Activated CD4-positive, alpha-beta T cell treated with anti-CD3 and anti-CD28 coated beads for 4 hours (primary cell): ENCODE measurements at places on chromosomes 3 and 15.

- no peak for DNase-seq
These were observed 21.8 kb downstream of the LRRC31 start for GRCh38 chr3:169847896-169848295.

DNA sequence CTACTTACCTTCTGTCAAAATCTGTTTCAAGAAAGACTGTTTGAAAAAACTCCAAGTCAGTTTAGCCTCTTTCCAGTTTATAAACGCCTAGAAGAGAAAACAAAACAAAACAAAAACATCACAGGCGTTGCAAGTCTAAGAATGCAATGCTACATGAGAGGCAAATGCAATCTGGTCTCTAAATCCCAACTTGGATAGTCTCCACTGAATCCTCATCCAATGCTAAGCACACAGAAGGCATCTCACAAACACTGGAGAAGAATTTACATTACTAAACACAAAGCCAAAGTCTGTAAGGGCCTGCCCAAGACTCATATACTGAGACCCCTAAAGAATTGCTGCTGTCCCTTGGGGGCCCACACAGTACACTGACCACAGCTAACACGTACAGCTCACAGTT, 18.4 kb downstream of the RFT1 start:
- no peak for DNase-seq

- no peak for DNase-seq
These were observed 7.6 kb downstream of the B2M start for GRCh38 chr15:44718927-44719292.

- DNase-seq: no peak
These were observed 14.5 kb upstream of the SLITRK3 start for GRCh38 chr3:165210727-165211126.

DNA sequence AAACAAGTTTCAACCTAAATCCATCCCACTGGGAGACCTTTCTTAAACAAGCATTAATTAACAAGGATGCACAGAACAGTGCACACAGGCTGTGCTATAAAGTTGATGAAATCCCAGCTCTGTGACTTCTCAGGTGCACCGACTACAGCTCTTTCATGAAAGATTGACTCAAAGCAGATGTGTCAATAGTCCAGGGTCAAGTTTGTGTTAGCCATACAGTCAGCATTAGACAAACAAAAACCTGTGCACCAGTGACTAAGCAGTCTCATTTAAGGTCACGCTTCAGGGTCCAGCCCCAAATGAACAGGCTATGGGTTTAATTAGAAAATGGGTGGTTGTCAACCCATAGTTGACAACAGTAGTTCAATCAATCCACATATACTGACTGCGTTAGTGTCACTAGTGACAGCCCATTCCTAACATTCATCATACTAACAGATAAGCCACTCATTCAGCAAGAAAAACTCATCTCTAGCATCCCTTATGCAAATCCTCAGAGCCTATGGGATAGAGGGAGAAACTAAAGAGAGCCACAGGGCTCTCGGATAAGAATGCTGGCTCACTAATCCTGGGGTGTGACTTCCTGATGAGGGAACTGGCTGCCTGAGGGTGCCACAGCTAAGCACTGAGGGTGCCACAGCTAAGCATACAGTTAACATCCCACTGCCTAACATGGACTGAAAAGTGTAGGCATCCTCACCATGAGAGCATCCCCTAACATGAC, 84.1 kb downstream of the WNT5A start:
- no peak for DNase-seq

DNA sequence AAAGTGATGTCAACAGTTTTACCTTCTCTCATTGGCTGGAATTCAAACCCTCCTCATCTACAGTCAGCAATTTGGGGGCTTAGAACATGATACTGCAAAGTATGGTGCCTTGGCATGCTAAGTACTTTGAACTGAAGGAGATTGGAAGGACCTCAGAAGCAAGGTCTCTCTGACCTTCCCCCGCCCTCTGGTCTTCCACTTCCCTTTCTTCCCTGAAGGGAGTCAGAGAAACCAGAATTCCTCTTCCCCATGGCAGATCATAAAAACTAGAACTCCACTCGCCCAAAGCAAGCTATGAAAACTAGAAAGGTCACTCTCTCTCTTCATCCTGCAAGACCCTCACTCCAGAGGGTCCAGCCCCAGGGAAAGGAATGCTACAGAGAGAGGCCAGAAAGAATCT, 64.2 kb downstream of the CD200R1L start:
- no peak for DNase-seq

GRCh38 chr3:8981700-8982099, 18.4 kb upstream of the RAD18 start:
- DNase-seq: no peak
